ENCODE measurements at places on chromosomes 12 and 14. TPM values are rescaled to one million over a fixed set of nuclear protein-coding genes. Genes with fewer than 3 reads are reported as not detected.

DNA sequence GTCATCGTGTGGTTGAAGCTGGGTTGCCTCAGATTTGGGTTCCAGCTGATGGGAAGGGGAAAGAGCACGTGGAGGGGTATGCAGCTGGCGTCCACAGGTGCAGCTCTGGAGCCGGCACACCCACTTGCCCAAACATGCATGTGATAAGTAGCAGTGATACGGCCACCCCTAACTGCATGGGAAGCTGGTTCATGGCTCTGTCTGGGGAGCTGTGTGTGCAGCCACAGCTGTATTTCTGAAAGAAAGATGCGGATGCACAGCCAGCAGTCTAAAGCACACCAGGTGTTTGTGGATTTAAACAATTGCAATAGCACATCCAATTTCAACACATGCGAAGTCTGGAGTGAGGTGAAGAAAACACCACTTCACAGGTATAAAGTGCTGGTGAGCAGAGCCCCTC lies 181.4 kb downstream of the EFCAB11 start:
- no peaks in the 10 kb centered on the region for H3K27me3 ChIP-seq
- no peaks in the 10 kb centered on the region for H3K36me3 ChIP-seq
- DNase-seq = no peak
- H3K27ac ChIP-seq = no peak overlapping the region
- no peaks in the 10 kb centered on the region for H3K4me1 ChIP-seq

Gene RBM23
- total RNA-seq = 117 TPM

GRCh38 chr12:120922279-120922678 lies 18.1 kb upstream of the SPPL3 start:
- no peaks in the 10 kb centered on the region for H3K27me3 ChIP-seq
- no peak overlapping the region for H3K27ac ChIP-seq
- no peaks in the 10 kb centered on the region for H3K4me1 ChIP-seq
- H3K36me3 ChIP-seq = no peaks in the 10 kb centered on the region
- DNase-seq = no peak
- H3K4me3 ChIP-seq = no peak overlapping the region

Gene GLS2
- 2.1 TPM for total RNA-seq

GRCh38 chr12:78192979-78193378 lies 362.3 kb downstream of the NAV3 start:
- no peak for DNase-seq
- no peak overlapping the region for H3K4me3 ChIP-seq
- H3K27ac ChIP-seq = no peak overlapping the region
- H3K27me3 ChIP-seq = no peaks in the 10 kb centered on the region
- H3K4me1 ChIP-seq = no peaks in the 10 kb centered on the region
- no peaks in the 10 kb centered on the region for H3K36me3 ChIP-seq

- no peak overlapping the region for H3K27ac ChIP-seq
- H3K36me3 ChIP-seq = no peaks in the 10 kb centered on the region
- no peak for DNase-seq
- H3K4me3 ChIP-seq = no peak overlapping the region
- no peaks in the 10 kb centered on the region for H3K27me3 ChIP-seq
- H3K4me1 ChIP-seq = no peaks in the 10 kb centered on the region
These were observed 28.0 kb downstream of the RCOR1 start for GRCh38 chr14:102620413-102620812.
